ENCODE measurements at places on chromosomes 4 and X.

GRCh38 chrX:155242300-155242699 lies 22.0 kb downstream of the RAB39B start:
- DNase-seq, result no peak

- DNase-seq, result no peak
Measured at GRCh38 chrX:72037601-72038000, 94.1 kb downstream of the RTL5 start.

DNA sequence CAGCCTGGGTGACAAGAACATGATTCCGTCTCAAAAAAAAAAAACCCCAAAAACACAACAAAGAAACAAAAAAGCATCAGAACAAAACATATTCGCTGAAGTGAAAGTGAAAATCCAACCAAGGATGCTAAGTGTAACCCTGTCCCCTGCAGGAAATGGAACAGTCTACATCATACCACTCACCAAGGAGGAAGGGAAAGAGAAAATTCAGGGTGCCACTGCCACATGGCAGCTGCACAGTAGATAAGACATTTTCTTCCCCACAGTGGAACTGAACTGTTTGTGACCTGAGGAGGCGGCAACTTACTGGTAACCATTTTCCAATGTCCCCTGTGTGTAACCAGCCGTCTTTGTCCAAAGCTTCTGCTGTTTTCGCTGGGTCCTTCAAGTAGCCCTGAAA lies 28.2 kb upstream of the CENPU start:
- no peak for DNase-seq

DNA sequence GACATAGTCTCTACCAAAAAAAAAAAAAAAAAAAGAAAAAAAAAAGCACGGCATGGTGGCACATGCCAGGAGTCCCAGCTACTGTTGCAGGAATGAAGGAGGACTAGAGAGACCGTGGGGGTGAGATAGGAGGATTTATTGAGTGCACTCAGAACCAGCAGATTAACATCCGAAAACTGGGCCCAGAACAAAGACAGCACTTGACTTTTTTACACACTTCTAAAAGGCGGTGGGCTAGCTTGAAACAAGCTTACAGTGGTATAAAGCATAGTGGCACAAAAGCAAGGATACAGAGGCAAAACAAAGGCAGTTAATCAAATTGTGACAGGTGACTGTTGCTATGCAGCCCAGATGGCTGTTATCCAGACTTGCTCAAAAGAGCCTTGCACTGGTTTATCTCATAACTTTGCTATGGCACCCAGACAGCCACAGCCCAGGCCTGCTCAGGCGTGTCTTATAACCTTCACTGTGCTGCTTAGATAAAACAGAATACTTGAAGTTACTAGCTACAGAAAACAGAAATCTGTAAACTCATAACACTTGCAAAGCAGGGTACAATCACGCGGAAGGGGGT lies 9.9 kb upstream of the PI4K2B start:
- DNase-seq, result no peak

DNA sequence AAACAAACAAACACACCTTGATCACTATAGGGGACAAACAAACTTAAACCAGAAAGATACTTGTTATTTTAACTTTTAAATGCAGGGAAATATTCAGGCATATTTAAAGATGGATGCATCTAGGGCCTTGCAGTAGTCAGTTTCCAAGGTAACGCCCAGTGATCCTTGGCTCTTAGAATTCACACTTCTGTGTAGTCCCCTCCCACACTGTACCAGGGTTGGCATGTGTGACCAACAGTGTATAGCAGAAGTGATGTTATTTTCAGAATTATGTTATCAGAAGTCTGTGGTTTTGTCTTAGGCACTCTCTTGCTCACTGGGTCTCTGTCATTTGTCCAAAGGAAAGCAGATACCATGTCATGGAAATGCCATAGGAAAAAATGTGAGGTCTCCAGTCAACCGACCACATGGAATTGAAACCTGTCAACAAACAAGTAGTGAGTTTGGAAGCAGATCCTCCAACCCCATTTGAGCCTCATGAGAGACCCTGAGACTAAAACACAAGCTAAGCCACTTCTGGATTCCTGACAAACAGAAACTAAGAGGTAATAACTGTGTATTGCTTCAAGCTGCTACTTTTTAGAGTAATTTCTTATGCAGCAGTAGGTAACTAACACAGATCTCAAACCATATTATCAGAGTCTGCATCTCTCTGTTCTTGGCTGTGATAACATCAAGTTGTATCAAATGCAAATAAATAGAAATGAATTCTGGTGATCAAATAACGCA lies 670.3 kb downstream of the KCTD8 start:
- DNase-seq, result no peak

GRCh38 chr4:161827013-161827412 lies 336.8 kb downstream of the FSTL5 start:
- DNase-seq, result no peak

DNA sequence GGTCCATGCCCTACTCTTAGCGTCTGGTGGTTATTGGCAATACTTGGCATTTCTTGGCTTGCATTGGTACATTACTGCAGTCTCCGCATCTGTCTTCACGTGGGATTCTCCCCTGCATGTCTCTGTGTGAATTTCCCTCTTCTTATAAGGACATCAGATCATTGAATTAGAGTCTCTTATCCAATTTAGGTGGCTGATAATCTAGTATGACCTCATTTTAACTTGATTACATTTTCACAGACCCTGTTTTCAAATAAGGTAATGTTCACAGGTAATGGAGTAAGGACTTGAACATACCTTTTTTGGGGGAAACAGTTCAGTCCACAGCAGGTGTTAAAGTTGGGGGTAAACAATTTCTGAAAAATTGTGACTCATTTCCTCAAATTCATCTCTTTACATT lies 16.6 kb downstream of the KIAA0232 start:
- DNase-seq, result peak; percentile 30

- DNase-seq, result no peak
Measured at GRCh38 chr4:55123791-55124190, 1.6 kb downstream of the KDR start.

DNA sequence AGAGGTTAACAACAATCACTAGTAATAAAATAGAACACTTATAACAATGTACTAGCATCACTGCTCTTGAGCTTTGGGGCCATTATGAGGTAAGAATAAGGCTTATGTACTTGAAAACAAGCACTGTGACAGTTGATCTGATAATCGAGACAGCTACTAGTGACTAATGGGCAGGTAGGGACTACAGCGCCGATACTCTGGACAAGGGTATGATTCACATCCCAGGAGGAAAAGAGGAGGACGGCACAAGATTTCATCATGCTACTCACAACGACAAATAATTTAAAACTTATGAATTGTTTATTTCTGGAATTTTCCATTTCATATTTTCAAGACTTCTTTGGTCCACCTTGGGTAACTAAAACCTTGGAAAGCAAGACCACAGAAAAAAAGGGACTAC lies 62.3 kb downstream of the FAM184B start:
- DNase-seq, result no peak

- DNase-seq, result no peak
Measured at GRCh38 chrX:15786915-15787314, 3.4 kb upstream of the ZRSR2 start.

DNA sequence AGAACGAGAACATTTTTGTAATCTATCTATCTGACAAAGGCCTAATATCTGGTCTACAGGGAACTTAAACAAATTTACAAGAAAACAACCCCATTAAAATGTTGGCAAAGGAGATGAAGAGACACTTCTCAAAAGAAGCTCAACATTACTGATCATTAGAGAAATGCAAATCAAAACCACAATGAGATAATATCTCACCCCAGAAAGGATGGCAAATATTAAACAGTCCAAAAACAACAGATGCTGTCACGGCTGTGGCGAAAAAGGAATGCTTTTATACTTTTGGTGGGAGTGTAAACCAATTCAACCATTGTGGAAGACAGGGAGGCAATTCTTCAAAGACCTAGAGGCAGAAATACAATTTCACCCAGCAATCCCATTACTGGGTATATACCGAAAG lies 2284.8 kb downstream of the ARAP2 start:
- DNase-seq, result no peak

DNA sequence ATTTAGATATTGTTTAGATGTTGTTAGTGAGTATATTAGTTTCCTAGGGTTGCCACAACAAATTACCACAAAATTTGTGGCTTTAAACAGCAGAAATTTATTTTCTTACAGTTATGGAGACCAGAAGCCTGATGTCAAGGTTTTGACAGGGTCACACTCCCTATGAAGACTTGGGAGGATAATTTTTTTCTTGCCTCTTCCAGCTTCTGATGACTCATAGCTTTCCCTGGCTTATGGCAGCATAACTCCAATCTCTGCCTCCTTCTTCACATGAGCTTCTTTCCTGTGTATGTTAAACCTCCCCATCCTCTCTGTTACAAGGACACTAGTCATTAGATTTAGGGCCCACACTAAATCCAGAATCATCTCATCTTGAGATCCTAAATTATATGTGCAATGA lies 20.9 kb upstream of the RAB40A start:
- DNase-seq, result no peak

DNA sequence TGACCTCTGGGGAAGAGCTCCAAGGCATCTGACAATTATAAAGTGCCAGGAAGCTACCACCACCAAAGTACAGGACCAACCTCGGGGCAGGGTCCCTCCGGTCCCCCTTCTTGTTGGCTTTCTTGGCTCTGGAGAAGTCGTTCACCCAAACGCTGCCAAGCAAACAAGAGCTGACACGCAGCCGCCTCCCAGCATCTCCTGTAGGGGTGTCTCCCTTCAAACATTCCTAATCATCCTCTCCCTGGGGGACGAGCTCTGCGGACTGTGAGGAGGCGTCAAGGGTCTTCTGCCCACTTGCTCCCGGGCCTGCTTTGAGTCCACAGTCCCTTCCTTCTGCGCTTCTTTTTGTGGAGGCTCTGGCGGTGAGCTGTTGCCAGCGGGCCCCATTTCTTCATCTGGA lies 158.9 kb upstream of the MAB21L2 start:
- DNase-seq, result no peak

GRCh38 chrX:153304988-153305736 lies 16.4 kb downstream of the PNMA6F start:
- peak; percentile 77 for DNase-seq

- no peak for DNase-seq
Measured at GRCh38 chr4:29262986-29263385, 1457.2 kb upstream of the PCDH7 start.

DNA sequence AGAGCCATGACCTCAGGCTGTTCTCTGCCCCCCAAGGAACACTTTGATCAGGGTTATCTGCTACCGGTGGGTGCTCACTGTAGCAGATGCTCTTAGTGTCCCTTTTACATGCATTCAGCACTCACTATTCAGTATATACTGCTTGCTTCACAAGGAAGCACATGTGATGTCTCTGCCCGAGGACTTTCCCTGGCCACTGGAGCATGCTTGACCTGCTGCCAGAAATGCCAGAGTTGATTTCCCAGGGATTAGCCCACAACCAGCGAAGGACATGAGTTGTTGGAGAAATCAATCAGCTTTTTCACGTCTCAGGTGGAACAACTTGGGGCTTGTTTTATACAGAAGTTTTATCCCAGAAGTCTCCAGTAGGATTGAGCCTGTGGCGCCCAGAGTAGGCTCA lies 51.2 kb upstream of the RPS6KA3 start:
- no peak for DNase-seq

DNA sequence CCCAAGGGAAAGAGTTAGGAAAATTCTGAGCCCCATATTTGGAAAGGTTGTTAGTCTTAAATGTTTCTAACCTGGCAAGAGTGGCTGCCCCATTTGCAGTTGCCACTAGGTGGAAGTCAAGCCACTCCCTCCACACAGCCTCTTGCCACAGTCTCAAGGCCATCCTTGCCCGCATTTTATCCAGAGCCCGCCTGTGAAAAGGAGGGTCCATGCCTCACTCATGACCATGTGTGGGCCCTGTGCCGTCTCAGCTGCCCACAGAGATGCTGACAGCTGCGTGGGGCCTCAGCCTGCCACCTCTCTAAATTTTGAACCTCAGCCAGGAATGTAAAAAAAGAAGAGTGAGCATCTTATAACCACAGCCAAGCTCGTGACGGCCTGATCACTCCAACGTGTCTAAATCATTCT lies 201.5 kb upstream of the FAM241A start:
- DNase-seq, result no peak

- peak; percentile 31 for DNase-seq
Measured at GRCh38 chr4:38243388-38244053, 283.3 kb downstream of the PTTG2 start.

- DNase-seq, result no peak
Measured at GRCh38 chr4:10593130-10593529, 91.4 kb downstream of the CLNK start.

DNA sequence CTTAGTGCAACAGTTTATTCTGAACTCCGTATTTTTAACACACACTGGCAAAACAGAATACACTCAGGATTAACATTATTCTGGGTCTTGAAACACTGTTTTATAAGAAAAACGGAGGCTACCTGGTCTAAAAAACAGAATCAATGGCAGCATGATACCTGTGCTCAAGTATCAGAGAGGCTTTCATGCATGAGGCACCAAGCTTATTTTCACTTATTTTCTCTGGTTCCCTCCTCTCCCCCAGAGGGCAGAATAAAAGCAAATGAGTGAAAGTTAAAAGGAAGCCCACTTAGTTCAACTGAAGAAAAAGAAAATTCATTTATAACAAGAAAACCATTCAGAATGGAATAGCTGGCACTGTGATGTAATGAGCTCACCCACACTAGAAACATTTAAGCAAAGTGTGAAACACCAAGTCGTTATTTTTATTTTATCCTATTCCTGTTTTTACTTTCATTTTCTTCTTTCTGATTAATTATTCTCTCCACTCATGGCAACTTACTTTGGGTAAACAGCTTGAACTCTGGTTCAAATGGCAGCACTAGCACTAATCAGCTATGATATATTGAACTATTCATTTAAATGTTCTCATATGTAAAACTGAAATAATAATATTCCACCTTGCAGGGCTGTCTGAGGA lies 211.8 kb downstream of the PPP3CA start:
- no peak for DNase-seq

GRCh38 chrX:53435997-53436396 lies 1.8 kb upstream of the HSD17B10 start:
- DNase-seq, result peak; percentile 85

DNA sequence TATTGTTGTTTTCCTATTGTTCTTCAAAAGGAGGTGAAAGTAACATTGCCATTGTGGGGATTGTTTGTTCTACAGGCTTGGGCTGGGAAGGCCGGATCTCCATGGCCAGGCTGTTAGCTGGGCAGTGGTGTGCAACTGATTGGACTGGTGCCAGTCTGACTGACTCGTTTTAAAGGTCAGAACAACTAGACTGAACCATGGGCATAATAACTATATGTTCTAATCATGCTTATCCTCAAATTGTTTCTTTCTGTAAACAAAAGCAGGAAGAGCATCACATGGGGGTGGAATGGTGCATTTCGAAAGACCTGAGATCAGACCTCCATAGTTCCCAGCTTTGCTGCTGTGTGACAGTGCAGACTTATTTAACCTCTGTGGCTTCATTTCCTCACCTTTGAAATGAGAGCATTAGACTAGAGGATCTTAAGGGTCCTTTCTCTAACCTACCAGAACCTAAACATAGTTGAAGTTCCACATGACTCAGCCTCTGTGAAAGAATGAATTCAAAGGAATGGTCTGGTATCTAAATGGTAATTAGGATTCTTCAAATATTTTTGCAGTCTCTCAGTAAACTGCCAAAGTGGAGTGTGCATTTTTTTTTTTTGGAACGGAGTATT lies 66.7 kb upstream of the PGRMC2 start:
- peak; percentile 66 for DNase-seq

- DNase-seq, result no peak
Measured at GRCh38 chr4:148951346-148951745, 509.1 kb upstream of the NR3C2 start.

Measured in osteoblast (primary cell).